ENCODE measurements at places on chromosomes 5 and 9.

DNA sequence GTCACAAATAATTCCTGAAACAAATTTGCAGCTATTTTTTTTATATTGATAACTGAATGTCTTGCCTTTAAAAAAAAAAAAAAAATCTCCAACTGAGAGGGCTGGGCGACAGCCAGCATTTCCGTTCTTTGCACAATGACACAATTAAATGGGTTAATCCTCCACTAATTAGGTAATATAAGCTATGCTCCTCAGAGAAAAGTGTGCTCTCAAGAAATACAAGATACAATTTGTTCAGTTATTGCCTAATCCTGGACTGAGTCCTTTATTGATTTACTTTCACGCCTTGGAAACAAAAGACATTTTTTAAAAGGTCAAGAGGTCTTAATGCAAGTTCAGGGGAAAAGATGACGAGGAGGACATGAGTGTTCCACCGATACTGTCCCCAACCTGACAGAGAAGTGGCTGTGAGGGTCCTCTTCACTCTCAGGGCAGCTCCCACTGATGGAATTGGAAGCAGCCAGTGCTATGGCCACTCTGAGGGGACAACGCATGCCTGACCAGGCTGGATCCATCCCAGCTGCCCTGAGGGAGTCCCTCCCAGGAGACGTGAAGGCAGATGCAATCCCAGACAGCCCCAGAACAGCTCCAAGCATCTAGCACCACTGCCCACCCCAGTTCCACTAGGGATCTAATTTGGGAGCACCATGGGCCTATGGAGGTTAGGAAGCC, 220.7 kb downstream of the GNA14 start:
- DNase-seq = no peak

- DNase-seq = no peak
Measured at GRCh38 chr9:31807574-31808256, 576.7 kb upstream of the ACO1 start.

DNA sequence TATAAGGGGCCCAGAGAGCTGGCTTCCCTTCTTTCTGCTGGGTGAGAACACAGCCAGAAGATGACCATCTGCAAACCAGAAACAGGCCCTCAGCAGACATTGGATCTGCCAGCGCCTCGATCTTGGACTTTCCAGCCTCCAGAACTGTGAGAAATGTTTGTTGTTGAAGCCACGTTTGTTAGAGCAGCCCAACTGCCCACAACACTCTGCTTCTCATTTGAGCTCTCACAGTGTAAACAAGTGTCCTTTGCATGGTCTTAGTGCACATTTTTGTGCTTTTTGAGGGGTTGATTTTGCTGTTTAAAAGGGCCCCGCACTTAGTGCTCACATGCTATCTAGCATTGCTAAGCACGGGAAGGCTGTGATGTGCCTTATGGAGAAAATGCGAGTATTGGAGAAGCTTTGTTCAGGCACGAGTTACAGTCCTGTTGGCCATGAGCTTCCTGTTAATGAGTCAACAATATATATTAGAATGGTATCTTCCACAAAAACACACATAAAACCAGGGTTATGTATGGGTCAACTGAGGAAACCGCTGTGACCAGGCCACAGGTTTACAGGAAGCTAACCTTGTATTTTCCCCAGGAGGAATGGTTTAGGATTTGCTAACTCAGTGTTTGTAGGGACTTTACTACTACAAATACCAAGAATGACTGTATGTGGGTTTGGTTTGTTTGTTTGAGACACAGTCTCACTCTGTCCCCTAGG, 11.9 kb downstream of the CMBL start:
- DNase-seq = no peak

GRCh38 chr9:3675946-3676345, 150.1 kb upstream of the RFX3 start:
- DNase-seq = no peak

DNA sequence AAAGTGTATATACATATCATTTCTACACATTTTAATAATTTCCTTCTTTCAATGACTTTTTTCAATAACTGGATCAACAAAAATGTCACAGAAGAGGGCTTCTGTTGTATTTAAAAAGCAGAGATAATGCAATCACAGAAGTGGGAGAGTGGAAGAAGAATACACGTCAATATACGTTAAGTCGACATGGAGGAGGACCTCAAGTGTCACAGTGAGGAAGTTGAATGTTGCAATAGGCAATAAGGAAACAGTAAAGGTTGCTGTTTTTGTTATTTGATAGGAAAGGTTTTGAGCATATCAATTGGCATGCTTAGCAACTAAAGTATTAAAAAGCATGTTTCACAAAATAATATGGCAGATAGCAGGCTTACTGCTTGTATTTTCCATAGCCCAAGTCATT, 184.0 kb upstream of the NR4A3 start:
- no peak for DNase-seq

DNA sequence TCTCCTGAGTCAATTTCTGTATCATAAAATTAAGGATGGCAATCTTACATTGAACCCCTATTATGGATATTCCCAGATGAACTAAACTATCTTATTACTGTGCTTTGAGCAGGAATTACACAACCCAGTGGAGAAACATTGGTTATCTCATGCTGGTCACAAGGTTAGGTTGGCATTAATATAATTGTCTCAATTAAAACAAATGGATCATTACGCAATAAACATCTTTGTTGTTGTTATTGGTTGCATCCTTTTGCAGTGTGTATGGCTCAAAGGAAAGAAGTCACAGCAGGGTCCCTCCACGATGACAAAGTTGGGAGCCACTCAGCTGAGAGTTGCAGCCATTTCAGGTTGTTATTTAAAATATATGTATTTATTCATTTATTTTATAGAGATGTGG, 297.0 kb upstream of the KLF4 start:
- DNase-seq = no peak

DNA sequence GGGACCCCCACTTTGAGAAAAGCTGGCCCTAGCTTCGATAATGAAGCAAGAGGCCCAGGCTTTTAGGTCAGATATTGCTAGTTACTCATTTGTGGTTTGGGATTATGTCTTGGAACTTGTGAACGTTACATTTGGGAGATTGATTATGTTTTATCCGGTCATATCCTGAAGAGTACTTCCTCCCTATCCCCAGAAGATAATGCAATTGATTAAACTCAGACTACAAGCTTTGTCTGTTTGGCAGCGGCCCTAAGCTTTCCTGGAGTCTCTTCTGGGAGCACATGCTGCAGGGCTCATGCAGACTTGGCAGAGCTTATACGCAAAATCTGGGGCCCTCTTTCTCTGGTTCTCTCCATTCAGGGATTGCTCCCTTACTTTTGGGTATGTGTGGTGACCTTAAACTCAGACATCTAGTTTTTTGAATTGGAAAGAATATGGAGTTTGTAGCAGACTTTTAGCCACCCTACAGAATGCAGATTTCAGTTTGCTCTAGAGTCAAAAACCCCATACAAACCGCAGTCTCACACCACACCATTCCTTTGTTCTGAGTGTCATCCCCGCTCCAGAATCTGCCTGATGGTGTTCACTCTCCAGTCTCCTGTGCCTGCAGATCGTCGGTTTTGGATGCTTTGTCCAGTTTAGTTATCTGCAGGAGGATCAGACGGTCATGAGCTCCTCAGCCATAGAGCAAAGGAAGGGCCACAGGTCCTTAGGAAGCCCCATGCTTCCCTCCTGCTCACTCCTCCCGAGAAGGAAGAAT, 449.5 kb upstream of the TRPC7 start:
- DNase-seq = no peak

All from stimulated activated CD8-positive, alpha-beta memory T cell treated with anti-CD3 and anti-CD28 coated beads, Interleukin-15, amount 100 ng/mL, for 24 hours (primary cell).